Activated naive CD8-positive, alpha-beta T cell treated with anti-CD3 and anti-CD28 coated beads, Interleukin-2, amount 10 ng/mL, durations not matched to agents 7 days and 5 days (primary cell): ENCODE measurements at places on chromosomes 16 and 17. TPM values are rescaled to one million over a fixed set of nuclear protein-coding genes. Genes with fewer than 3 reads are reported as not detected.

The TP53TG3F gene
- total RNA-seq = not detected

GRCh38 chr17:7486181-7486580, 2.0 kb downstream of the POLR2A start:
- no peaks in the 10 kb centered on the region for H3K27me3 ChIP-seq
- DNase-seq = no peak
- H3K4me3 ChIP-seq = peak overlapping the region; percentile 94

DNA sequence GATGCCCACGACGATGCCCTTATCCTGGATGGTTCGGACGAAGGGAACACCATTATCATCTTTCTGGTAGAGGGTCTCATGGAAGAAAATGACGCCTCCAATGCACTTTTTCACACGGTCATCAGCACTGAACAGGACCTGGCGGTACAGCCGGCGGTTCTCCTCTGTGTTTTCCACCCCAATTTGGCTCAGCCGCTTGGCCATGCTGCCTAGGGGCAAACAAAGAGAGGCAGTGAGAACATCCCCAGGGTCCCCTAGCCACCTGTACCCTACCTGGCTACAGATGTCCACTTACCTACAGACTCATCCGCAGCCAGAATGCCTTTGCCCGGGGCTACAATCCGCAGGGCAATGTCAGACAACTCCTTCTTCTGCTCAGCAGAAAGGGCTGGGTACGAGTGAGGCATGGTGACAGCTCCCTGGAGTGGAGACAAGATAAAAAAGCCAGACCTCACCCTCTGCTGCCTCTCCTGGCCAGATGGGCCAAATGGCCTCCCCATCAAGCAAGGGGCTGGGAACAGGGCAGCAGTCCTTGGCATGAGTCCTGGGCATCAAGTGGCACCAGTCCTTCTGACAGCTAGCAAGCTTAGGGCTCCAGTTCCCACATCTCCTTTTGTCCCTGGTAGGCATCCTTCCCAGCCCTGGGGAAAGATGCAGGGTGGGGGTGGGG, 1.4 kb downstream of the ALDOC start:
- H3K4me3 ChIP-seq = peak overlapping the region; percentile 92
- DNase-seq = no peak
- H3K27ac ChIP-seq = no peak overlapping the region
- peaks cover 24% of the 10 kb centered on the region for H3K4me1 ChIP-seq

- peak overlapping the region; percentile 82 for H3K27ac ChIP-seq
- H3K4me3 ChIP-seq = peak overlapping the region; percentile 88
- H3K4me1 ChIP-seq = peaks cover 30% of the 10 kb centered on the region
- peak; percentile 61 for DNase-seq
These were observed 559 bp downstream of the CLUH start for GRCh38 chr17:2710803-2711607.

DNA sequence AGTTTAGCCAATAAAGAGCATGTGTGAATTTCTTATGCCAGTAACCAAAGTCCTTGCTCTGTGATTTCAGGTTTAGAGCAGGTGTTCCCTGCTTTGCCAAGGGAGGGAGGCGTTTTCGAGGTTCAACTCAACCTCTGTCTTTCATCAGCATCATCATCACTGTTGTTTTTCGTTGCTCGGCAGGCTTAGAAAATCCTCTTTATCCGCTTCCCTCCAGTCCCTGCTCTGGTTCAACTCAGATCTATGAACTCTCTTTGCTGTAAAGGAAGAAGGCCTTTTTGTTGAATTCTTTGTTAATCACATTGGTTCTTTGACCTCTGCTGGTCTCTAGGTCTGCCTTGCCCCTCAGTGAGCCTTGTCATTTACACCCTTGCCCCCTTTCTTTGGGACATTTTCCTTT, 243.9 kb upstream of the RBFOX1 start:
- DNase-seq = no peak
- no peaks in the 10 kb centered on the region for H3K36me3 ChIP-seq
- H3K4me1 ChIP-seq = no peaks in the 10 kb centered on the region
- H3K4me3 ChIP-seq = no peak overlapping the region
- H3K27me3 ChIP-seq = no peaks in the 10 kb centered on the region

DNA sequence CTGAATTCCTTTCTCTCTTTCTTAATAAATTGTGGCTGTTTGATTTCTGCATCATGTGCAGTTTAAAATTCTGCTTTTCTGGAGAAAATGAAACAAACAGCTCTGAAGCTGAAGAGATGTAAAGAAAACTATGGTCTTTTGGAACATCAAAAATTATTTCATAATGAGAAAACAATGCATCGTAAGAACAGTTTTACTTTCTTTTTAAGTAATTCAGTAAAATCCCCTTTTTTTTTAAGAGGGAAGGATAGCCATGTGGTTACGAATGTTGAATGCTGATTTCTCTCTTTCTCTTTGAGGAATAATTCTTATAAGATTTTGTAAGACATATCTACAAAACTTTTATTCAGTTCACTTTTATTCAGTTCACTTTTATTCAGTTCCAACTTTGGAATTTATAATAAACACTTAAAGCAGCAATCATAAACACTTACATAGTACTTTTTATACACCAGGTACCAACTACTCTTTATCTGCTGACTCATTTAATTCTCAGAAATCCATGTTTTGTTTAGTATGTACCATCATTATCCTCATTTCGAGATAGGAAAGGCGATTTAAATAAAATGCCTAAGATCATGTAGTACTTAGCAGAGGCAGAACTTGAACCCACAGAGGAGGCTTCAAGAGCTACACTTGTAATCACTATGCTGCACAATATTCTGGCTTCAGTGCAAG, 26.6 kb downstream of the CNTNAP4 start:
- no peaks in the 10 kb centered on the region for H3K27me3 ChIP-seq
- H3K4me1 ChIP-seq = no peaks in the 10 kb centered on the region
- H3K36me3 ChIP-seq = no peaks in the 10 kb centered on the region
- H3K4me3 ChIP-seq = no peak overlapping the region
- no peak for DNase-seq

GRCh38 chr16:77213542-77214106, 14.4 kb downstream of the SYCE1L start:
- H3K36me3 ChIP-seq = no peaks in the 10 kb centered on the region
- no peaks in the 10 kb centered on the region for H3K27me3 ChIP-seq
- no peak for DNase-seq
- no peak overlapping the region for H3K27ac ChIP-seq

DNA sequence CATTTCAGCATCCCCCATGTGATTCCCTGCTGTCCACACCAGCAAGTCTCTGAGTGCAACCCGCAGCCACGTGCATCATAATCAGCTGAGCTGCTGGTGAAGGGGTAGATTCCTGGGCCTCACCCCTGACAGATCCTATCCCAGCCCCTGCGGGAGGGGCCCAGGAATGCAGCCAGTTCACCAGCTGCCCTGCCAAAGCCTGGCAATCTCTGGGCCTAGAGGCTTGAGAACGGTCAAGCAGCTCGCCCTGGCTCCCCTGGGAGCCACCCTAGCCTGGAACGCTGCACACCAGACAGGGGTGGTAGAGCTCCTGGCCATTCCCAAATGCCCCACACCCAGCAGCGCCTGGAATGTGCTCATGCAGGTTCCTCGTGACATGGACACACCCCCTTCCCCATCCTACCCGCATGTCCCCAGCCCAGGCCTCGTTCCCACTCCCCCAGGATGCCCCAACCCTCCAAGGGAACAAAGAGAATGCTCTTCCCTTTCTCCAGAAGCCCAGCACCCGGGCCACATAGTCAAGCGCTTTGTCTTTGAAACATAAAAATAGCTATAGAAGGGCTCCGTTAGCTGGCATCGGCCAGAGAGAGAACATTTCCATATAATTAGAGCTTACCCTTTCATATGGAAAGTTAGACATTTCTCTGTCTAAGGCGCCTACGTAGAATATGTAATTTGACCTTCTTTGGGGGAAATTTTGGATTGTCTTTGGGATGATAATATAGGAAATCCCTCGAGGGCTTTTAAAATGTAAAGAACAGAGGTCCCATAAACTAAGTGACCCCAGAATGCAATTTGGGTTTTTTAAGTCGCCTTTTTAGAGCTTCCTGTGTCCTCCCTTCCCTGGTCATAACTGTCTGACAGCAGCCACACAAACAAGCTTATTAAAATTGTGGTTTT, 3.4 kb downstream of the CEP295NL start:
- H3K36me3 ChIP-seq = no peaks in the 10 kb centered on the region
- peaks cover 3% of the 10 kb centered on the region for H3K27me3 ChIP-seq
- H3K4me1 ChIP-seq = peaks cover 5% of the 10 kb centered on the region
- no peak overlapping the region for H3K4me3 ChIP-seq
- H3K27ac ChIP-seq = no peak overlapping the region
- DNase-seq = no peak
